Stimulated activated CD8-positive, alpha-beta memory T cell treated with anti-CD3 and anti-CD28 coated beads, Interleukin-12 subunit alpha, Interleukin-12 subunit beta, amount 100 ng/mL, for 4 hours (primary cell): ENCODE measurements at places on chromosomes 2 and 18.

GRCh38 chr2:239522002-239522739, 121.4 kb upstream of the HDAC4 start:
- DNase-seq = no peak

GRCh38 chr2:144944546-144945220, 424.8 kb upstream of the ZEB2 start:
- DNase-seq = no peak

GRCh38 chr2:10305254-10305635, 2.5 kb downstream of the HPCAL1 start:
- no peak for DNase-seq

- no peak for DNase-seq
Observed at GRCh38 chr18:66994790-66995189, 390.9 kb upstream of the CDH19 start.

GRCh38 chr18:53883771-53884170, 340.7 kb downstream of the MBD2 start:
- no peak for DNase-seq

DNA sequence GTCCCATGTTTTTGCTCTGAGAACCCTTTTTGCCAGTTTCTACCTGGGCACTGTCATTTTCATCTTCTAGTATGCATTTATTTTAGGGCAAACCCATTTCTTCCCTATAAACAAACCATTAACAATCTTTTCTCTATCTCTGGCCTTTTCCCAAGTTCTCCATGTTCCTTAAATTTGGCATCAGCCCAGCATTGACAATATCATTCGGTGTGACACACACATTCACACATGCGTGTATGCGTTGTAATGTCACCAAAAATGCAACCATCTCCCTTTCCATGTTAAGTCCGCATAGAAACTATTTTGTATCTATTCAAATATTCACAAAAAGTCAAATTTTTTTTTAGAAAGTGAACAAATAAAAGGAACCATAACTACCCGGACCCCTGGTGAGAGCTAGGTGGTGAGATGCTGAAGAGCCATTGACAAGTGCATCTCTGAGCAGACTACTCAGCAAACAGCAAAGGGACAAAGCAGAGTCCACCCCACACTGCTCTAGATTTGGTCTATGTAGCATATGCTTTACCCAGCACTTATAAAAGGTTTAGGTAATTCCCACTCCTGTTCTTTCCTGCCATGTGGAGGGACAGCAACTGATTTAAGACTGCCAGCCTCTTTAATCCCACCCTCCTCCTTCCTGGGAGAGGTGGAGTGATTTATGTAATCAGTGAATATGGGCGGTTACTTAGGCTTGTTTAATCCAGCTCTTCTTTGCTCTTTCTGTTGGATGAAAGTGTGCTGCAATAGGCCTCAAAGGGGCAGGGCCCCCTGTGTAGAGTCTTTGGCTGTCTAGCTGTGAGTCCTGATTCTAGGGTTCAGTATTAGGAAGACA, 124.1 kb downstream of the METTL8 start:
- DNase-seq = no peak

DNA sequence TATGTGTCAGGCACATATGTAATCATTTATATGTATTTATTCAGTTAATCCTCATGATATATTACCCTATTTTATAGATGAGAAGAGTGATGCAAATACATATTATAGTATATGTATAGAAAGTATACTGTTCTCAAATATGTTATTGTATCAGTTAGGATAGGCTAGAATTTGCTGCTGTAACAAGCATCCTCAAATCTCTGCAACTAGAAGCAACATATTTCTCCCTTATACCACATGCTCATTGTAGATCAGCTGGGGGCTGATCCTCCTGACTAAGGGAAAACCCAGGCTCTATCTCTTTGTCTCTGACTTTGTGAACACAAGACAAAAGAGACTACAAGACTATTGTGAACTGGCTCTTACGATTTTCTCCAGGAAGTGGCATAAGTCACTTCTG, 24.8 kb upstream of the HS6ST1 start:
- DNase-seq = no peak

- DNase-seq = no peak
Observed at GRCh38 chr2:236156095-236156859, 11.9 kb downstream of the GBX2 start.

DNA sequence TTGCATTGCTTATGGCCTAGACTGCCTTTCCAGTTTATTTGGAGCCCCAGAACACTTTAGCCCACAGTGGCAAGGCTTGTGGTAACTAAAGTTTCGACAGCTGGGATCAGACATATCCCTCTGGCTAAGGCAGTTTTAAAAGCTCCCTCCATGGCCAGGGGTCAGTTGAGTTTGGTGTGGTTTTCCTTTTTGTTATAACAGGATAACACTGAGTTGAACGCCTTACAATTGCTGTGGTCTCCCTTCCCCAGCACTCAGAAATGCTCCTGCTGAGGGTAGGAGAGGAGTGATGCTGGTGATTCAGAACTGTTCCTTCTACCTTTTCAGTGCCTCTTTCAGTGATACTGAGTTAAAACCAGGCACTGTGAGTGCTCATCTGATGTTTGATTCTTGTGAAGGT, 182.6 kb downstream of the GULP1 start:
- no peak for DNase-seq

DNA sequence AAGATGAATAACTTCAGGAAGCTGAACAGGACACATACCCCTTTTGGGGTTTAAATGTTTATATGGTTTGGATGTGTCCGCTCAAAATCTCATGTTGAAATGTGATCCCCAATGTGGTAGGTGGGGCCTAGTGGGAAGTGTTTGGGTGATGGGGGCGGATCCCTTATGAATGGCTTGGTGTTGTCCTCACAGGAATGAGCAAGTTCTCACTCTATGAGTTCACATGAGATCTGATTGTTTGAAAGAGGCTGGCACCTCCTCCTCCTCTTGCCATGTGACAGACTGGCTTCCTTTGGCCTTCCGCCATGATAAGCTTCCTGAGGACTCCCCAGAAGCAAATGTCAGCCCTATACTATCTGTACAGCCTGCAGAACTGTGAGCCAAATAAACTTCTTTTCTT, 88.6 kb upstream of the ZNF532 start:
- no peak for DNase-seq

DNA sequence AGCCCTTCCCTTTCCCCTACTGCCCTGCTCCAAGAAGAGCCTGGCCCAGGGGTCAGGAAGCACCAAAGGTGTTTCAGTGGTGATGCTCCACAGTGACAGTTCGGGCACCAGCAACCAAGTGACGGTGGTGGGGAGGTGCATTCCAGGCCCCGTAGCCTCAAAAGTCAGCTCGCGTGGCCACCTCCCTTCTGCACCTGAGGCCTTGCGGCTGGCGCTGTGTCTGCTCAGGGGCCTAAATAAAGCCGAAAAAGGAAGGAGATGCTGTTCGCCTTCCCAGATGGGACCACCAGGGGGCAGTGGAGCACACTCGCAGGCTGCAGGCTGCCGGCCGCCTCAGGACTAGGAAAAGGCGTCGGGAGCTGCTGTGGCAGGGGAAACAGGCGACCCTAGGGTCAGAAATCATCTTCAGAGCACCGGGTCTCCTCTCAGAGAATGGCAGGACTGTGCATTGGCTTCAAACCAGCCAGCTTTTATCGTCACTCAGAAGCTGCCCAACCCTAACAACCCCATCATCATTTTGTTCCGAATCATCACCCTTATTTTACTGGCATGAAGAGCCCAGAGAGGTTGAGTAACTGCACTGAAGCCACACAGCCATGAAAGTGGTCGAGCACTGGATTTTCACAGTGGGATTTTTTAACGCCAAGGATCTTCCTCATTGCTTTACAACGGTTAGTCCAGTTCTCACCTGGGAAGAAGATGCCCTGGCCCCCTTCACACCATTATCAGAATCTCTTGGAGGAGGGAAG, 213.0 kb upstream of the CELF4 start:
- no peak for DNase-seq

GRCh38 chr18:10937743-10938640, 211.4 kb downstream of the PIEZO2 start:
- no peak for DNase-seq

DNA sequence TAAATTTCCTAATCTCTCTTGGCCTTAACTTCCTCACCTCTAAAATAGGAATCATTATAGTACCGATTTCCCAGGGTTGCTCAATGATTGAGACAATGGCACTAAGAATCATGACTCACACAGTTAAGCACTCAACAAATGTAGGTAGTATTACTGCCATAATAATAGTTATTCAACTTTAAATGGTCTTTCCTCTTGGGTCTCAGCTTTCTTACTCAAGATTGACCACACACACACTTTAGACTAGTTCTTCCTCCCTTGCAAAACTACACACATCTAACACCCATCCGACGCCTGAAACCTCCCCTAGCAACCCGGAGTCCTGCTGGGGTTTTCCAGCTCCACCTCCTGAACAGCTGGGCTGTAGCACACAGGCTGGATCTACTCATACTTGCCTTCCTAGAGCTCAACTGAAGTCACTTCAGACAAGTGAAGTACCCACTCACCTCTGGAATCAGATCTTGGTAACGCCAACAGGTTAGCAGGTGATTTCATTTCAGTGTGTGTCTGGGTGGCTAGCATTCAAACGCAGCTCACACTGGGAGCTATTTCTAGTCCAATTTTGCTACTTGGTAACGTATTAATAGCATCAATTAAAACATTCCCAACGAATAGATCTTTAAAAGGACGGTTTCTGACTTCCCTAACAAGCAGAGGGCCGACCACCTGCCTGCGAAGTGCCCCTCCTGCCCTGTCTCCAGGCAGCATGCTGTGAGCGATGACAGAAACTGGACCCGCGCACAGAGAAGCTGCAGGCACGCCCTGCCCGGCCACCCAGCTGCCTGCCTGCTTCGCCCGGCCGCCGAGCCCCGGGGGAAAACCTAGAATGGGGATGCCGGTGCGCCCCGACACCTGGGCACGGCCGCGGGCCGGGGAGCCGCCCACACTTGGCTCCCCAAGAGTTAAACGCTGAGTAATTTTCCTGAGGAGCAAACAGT, 1.1 kb downstream of the UXS1 start:
- peak; percentile 15 for DNase-seq

DNA sequence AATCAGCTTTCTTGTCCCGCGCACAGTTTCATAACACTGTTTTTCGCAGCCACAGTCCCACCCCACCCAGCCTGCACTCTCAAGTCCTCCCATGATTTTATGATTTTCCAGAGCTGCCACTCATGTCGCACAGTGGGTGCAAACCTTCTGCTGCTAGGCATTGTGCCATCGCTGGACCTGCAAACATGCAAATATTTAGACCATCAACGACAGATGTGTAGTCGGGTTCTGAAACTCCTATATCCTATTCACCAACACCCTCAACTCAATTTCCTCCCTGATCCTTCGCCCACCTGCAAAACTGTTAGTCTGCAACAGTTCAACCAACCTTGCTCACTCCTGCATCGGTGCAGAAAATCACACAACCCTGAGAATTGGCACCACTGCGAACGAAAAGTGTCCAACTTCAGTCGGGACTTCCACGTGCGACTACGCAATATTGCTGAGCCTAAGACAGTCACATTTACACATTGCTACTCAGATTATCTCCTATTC, 871 bp upstream of the ALS2 start:
- DNase-seq = no peak

- no peak for DNase-seq
Observed at GRCh38 chr2:240635998-240636547, 10.8 kb downstream of the GPR35 start.

DNA sequence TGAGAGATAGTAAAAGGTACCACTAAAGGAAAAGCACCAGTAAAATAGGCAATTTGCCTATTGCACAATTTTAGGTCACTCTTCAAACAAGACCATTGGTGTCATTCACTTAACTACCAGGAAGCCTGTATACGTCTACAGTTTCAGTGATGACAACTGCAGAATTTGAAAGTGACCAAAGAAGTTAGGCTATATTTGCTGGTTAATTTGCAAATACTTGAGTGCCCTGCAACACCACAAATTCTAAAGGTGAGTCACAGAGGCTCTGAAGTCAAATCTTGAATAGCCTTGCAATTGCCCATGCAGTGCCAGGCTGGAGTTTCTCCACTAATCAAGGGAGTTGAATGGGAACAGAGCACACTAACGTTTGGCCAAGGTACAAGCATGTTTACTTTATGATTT, 128.7 kb upstream of the CCDC68 start:
- DNase-seq = no peak

GRCh38 chr2:28216331-28216730, 176.3 kb upstream of the FOSL2 start:
- no peak for DNase-seq

GRCh38 chr2:150937030-150937429, 324.6 kb downstream of the RBM43 start:
- DNase-seq = no peak

DNA sequence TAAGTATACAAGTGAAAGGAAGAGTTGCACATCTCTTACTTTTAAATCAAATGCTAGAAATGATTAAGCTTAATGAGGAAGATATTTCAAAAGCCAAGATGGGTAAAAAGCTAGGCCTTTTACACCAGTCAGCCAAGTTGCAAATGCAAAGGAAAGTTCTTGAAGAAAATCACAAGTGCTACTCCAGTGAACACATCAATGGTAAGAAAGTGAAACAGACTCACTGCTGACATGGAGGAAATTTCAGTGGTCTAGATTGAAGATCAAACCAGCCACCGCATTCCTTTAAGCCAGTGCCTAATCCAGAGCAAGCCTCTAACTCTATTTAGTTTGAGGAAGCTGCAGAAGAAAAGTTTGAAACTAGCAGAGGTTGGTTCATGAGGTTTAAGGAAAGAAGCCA, 79.1 kb downstream of the RBBP8 start:
- DNase-seq = no peak

- DNase-seq = no peak
Observed at GRCh38 chr2:158904627-158905177, 63.7 kb upstream of the TANC1 start.

GRCh38 chr2:234494361-234495250, 2.3 kb downstream of the ARL4C start:
- no peak for DNase-seq

- no peak for DNase-seq
Observed at GRCh38 chr18:65329010-65329409, 421.8 kb upstream of the CDH7 start.

DNA sequence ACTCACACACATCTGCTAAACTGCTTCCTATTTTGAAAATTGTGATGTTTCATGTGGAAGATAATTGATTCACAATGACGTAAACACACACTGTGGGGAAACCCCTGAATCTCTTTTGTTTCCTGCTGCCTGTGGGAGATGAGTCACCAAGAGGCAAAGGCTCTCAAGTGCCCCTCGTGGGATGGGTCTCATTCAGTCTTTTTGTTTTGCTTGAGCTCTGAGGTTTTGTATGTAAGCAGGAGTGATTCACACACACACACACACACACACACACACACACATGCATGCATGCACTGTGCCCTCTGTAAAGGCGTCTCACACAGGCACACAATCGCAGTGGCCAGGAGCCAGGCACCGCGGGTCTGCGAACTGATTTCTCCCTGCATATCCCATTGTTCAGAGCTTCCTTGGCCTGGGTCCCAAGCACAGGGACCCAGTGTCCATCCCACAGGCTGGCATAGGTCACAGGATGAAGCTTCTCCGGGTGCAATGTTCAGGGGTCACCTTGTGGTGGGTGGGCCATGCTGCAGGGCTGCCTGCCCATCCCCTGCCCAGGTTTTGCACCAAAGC, 12.1 kb upstream of the ARHGEF4 start:
- peak; percentile 41 for DNase-seq

- DNase-seq = no peak
Observed at GRCh38 chr2:98334439-98335078, 11.7 kb upstream of the CNGA3 start.
